ENCODE measurements at places on chromosomes 1 and 21.

GRCh38 chr1:202659974-202660373 is 50.3 kb downstream of the SYT2 start:
- no peak for DNase-seq

DNA sequence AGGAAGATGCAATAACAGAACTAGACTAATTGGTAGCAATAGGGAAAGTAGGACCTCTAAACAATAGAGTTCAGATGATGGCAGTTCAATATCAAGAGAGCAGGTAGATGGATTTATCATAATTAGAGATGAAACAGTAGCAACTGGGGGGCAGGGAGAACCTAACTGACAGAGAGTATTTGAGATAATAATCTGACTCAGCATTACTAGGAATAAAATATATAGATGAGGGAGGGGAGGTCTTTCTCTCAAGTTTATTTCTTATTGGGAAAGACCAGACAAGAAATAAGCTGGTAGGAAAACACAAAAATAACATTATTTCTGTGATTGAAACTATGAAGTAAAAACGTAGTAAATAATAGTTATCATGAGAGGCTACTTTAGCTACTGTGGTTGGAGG is 1656.7 kb upstream of the B3GALT2 start:
- no peak for DNase-seq

- DNase-seq: no peak
These were observed 459.6 kb downstream of the PTPRC start for GRCh38 chr1:199098468-199098867.

- DNase-seq: no peak
These were observed 43.6 kb downstream of the C21orf91 start for GRCh38 chr21:17775431-17776126.

DNA sequence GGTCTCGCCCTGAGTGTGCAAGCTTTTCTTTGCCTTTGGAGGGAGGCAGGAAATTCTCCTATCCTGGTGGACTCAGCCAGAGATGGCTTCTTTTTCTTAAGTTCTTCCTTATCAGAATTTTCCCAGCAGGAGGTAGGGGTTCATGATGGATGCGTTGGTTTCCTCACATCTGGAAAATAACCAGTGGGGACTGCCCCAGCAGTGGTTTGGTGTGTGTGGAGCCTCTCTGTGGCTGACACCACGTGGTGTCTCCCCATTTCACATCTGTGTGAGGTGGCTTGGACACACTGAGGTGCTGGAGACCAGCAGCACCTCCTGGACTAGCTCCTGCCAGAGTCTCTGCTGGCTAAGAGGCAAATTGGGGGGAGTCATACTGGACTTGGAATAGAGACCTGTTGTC is 32.6 kb downstream of the B3GALT5 start:
- no peak for DNase-seq

DNA sequence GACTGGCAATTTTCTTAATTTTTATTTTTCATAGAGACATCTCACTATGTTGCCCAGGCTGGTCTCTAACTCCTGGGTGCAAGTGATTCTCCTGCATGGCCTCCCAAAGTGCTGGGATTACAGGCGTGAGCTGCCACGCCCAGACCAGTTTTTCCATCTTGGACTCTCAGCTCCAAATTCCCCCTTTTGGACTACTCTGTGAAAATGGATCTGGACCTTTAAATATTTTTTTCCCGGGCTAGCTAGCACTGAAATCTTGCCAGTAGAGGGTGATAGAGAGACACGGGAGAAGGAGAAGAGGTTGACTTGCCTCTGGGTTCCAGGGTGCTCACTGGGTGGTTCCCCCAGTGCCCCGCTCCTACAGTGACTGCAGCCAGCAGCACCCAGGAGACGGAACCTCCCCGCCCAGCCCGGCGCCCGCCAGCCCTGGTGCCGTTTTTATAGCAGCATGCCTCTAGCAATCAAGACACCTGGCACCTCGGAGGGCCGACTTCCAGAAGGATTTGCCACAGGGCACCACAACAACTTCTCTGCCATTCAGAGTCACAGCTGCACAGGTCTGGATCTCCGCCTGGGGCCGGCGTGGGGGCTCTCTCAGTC is 34.7 kb upstream of the SCCPDH start:
- peak; percentile 65 for DNase-seq
